Daoy (cell line): ENCODE measurements at places on chromosomes 4 and X.

GRCh38 chrX:151675121-151675746 is 20.0 kb upstream of the PRRG3 start:
- DNase-seq = no peak

- no peak for DNase-seq
These were observed 8.9 kb upstream of the PHKA2 start for GRCh38 chrX:18992829-18993228.

- DNase-seq = no peak
These were observed 11.5 kb downstream of the LARP7 start for GRCh38 chr4:112648263-112649054.

- no peak for DNase-seq
These were observed 1113.1 kb downstream of the FAT4 start for GRCh38 chr4:126427853-126428252.

GRCh38 chr4:146165221-146165620 is 10.3 kb upstream of the LSM6 start:
- DNase-seq = no peak

DNA sequence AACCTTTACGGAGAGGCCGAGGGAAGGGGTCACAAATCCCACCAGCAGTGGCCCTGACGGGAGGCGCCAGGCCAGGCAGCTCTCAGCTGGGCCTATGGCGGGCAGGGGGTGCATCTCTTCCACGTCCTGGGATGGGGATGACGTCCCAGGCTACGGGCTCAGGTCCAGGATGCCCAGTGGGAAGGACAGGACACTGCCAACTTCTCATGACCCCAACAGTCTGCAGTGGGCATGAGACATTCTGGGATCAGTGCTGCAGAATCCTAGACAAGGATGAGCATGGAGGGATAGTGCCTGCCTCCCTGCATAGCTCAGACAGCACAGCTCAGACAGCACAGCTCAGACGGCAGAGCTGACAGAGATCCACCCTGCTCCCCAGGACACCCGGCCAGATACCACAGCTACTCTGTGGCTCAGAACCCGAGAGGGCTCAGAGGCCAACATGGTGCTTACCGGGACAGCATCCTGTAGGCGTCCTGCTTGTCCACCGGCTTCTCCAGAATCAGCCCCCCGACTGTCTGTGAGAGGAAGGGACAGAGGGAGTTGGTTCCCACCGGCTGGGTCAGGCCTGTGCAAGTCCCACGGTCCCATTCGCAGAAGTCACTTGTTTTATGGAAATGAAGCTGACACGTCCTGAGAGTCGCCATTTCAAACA is 17.3 kb downstream of the ASMTL start:
- no peak for DNase-seq

GRCh38 chr4:175282407-175282806 is 364.2 kb downstream of the ADAM29 start:
- DNase-seq = no peak

DNA sequence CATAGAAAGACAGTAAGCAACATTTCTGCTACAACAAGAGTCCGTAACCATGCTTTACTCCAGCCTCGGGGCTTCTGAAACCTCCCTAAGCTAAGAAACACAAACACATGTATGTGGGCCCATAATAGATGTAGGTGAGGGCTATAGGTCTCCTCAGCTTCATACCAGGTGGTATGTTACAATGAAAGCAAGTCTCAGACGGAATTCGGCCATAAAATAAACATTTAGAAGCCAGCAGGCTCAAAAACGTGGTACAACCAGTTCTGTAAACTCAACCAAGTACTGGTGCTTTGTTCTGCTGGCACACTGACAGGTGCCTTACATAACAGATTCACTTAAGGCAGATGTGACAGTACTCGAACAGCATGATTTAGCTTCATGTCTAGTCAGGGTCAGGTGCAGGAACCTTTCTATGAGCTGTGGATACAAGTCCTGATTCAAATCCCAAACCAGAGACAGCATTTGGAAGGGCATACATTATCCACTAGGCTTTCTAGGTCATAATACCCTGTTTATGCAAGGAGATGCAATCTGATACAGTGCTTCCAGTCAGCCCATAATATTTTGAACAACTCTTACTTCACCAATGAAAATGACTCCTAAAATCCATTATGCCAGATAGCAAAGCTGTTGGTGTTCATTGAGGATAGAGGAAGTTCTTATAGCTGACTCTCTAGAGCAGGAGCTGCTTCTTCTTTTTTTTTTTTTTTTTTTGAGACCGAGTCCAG is 113.8 kb upstream of the ENPP6 start:
- no peak for DNase-seq

DNA sequence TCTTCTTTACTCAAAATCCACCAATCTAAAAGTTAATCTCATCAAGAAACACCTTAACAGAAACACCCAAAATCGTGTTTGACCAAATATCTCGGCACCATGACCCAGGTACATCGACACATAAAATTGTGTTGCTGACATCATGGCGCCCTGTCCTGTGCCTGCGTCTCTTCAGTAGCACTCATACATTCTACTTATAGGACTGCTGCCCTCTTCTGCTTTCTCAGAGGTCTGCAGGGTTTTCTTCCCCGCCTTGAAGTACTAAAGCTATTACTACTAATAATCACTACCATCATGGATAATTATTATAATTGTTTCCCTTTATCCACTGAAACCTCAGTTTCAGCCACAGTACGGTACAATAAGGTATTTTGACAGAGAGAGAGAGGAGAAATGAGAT is 1403.1 kb upstream of the TENM3 start:
- no peak for DNase-seq

DNA sequence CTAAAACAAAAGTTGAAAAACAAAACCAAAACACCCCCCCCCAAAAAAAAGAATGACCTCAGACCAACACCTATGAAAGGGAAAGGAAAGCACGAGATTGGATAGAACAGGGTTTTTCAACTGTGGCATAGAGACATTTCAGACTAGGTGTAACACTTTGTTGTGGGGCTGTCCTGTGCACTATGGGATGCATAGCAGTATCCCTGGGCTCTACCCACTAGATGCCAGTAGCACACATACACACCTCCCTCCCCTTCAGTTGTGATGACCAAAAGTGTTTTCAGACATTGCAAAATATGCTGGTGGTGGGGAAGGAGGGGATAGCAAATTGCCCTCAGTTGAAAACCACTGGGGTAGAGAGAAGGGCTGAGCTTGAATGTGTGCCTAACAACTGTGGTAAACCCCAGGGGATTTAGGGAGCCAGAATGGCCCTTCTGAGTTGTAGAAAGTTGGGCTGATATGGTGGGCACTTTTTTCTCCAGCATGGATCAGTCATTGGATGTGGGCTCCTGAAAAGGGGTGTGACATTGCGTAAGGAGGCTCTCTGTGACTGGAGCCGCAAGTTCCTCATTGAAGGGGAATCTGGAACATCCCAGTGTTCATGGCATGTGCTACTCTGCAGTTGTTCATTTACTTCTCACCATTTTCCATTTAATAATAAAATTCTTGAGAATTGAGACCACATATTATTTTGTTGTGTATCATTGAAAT is 8.8 kb upstream of the GEMIN8 start:
- no peak for DNase-seq

GRCh38 chrX:79412972-79413371 is 45.8 kb upstream of the ITM2A start:
- no peak for DNase-seq

DNA sequence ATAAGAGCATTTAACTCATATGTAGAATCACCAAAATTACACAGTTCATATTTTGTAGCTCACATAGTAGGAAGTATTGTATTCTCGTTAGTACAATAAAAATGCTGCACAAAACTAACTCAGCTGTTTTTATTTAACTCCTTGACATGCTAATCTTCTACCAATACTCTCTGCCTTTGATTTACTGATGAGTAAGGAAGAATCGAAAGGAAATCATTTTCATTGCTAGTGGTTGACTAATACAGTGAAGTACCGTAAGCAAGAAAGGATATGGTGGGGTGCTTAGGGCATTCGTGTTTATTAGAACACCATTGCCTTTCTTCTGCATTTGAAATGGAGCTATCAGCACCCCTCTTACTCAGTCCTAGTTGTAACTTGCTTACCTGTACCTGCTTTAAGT is 1239.1 kb upstream of the TENM3 start:
- no peak for DNase-seq

DNA sequence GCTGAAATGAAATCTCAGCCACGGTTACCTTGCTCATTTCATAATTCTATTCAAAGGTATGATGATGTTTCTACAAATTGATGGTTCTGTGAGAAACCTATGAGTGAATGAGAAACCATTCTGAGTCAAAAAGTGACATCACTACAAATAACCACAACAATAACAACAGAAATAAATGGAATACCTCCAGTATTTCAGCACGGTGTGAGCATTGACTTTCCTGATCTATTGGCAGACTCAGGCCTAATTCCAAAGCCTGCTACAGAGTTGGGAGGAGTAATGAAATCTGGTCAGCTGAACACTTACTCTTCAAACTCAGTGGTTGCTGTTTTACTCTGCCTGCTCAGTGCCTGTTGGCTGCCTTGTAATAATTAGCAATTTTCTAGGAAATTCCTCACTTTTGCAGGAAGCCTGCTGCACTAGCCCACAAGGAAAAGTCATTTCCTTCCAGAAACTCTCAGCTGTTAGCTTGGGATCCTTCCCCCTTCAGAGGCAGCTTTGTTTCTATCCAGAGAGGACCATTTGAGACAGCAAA is 18.8 kb upstream of the SYNPO2 start:
- DNase-seq = no peak

DNA sequence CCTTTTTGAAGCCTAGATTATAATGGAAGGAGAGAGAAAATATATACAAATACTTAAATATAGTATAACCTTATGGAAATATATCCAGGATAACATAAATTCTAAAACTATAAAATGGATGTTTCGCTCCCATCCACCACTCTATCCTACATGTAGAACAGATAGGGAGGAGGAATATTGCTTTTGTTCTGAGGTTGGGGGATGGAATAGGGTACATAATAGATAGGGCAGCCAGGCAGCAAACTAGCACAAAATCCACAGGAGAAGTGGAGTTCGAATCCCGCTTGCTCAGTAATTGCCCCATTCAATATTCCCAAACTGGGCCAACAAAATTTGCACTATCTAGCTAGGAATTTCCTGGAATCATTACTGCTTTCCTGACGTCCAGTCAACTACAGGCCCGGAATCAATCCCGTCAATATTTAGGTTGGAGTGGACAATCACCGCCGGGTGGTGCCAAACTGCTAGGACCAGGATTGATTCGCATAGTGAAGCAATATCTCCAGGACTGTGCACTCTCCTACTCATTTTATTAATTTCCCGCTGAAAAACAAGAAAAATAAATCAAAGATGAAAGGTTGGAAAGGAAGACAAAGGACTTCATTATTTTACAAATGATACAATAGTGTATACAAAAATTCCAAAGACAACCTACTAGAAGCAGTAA is 40.4 kb upstream of the PAPSS1 start:
- DNase-seq = peak; percentile 17

DNA sequence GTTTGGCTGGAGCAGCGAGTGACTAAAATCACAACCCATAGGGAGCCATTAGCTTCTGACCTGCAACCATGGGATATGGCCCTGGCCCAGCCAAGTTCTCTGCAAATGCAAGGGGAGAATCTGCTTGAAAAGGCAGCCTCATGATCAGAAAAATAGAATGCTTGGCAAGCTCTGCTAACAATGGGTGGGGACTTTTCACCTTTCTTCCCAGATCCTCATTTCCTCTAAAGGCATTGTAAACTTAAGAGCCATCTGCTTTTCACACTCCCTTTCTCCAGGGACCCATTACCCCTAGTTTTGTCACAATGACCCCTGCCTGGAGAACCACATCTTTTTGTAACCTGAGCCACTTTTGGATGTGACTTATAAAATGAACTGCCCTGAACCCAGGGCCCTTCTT is 104.3 kb downstream of the PARM1 start:
- no peak for DNase-seq

GRCh38 chr4:77007358-77008230 is 58.0 kb downstream of the SEPTIN11 start:
- DNase-seq = peak; percentile 60

DNA sequence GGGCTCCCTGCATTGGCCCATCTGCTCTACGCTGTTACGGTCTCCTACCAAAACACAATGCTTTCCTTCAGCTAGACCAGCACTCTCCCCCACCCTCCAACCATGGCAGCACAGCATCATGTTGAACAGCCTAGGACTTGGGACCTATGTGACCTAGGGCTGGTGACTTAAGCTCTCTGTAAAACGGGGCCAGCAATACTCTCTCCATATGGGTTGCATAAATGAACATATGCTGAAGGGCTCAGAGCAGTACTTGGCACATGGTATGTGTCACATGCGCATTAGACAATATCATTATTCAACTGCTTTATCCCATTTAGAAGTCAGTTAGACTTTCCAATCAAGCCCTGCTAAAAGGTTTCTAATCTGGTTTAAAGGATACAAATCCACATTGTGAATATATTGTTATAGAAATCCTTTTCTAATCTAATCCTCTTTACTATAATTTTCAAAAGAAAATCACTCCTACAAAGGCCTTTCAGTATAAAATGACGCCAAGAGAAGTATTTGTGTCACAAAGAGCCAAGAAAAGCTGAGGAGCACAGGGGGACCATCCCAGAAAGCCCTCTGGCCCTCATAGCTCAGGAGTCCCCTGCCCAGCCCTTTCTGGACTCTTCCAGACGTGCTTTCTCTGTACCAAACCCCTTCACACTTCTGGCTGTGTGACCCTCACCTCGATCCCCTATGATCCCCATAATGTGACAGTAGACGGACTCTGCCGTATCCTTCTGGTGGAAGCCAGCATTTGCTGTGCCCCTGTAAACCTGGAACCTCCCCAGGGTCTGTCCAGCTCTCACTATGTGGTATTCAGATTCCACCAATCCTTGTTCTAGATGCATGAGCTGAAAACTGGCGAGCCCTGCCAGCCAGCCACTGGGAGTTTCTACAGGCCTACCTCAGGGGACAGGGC is 42.3 kb downstream of the NSG1 start:
- DNase-seq = no peak

DNA sequence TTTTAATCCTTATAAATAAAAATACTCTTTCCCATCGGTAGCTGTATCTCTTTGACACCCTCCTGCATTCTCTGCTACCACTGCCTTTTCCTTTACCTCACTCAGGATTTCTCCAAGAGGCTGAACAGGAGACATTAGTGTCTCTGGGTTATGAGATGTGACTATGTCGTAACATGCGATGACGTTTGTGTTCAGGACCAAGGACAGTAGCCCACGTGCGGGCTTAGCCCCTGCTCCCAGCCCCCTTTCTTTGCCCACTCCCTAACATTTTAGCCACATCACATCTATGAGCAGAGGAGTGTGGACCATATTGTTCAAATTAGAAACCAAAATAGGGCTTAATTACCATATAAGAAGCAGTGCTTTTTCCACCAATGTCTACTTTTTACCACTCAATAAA is 369.3 kb downstream of the FBXW7 start:
- DNase-seq = peak; percentile 6

DNA sequence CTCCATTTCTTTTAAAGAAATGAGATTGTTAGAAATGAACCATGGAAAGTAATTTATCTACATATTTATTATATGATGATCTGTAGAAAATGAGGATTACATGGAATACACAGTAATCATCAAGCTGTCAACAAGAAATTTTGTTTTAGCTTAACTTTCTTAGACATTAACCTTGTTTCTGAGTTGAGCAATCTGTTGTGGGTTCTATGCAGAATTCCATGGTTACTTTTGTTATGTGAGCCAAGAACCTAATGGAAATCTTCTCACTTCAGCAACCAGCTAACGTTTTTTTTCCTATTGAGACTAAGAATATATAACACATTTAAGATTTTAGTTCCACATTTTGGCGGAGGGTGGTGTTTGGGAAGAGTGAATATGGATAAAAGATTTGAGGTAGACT is 136.1 kb upstream of the SLC4A4 start:
- DNase-seq = no peak

GRCh38 chr4:5224340-5224739 is 173.1 kb downstream of the STK32B start:
- no peak for DNase-seq
